ENCODE measurements at places on chromosomes 2 and 18.

DNA sequence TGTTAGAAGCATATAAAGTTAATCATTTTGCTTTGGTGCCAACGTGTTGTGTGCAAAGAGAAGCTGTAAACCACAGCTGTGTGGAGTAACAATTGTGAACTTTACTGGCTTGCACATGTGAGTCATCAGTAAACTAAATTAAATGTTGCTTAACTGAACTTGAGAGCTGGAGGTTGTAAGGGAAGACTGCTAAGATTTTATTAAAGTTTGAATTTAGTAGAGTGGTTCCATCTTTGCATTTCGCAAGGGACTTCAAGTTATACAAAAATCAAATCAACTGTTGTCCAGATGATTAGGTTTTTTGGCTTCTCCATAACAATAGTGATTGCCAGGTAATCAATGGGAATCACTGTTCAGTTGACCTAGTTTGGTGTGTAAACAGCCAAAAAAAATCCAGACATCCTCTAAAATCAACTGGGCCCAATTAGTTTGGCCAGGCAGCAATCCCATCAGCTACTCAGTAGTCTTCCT lies 247.4 kb downstream of the MYO3B start:
- DNase-seq, result no peak

- DNase-seq, result no peak
Measured at GRCh38 chr2:1397350-1397749, 15.9 kb upstream of the TPO start.

DNA sequence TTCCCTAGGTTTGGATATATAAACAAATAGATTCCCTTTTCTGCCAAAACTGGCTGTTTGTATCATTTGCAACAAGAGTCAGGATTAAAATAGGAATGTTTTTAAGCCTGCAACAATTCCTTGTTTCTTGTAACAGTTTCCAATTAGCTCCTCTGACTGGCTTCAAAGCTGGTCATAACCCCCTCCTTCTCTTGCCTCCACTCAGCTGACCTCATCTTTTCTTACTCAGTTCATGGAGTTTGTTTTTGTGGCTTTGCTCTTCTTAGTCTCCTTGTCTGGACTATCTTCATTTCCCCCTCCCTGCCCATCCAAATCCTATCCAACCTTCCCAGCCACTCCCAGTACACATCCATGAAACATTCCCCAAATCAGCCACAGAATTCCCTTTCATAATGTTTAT lies 14.3 kb upstream of the RAPH1 start:
- DNase-seq, result no peak

DNA sequence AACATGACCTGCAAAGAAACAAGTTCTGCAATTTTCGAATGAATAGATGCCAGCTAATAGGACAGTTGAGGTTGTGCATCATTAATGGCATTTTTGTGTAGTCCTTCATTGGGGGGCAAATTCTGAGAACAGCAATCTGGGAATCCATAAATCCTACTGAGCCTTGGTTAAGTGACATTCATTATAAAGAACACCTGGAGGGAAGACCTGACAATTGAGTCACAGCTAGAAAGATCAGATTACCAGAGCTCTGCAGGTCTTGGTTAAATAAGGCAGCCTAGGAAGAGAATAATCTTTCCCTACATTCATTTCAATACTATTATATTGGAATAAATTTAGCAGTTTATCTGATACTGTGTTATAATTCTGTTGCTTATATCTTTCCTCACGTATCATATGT lies 14.3 kb downstream of the KCNH7 start:
- no peak for DNase-seq

DNA sequence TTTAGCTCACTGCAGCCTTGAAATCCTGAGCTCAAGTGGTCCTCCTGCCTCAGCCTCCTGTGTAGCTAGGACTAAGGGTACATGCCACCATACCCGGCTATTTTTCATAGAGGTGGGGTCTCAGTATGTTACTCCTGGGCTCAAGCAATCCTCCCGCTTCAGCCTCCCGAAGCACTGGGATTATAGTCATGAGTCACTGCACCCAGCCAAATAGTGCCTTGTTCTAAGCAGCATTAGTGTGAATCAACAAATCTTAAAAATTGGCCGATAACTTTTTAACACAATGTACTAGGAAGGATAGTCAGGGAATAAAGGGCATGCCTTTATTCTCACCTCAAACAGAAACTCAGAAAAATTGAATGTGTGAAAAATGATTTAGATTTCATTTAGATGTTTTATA lies 51.6 kb downstream of the XRCC5 start:
- DNase-seq, result no peak

GRCh38 chr2:100039291-100039980 lies 103.0 kb downstream of the AFF3 start:
- DNase-seq, result no peak

GRCh38 chr2:85584857-85585780 lies 888 bp downstream of the VAMP5 start:
- DNase-seq, result no peak

- DNase-seq, result no peak
Measured at GRCh38 chr2:118510807-118511206, 336.6 kb downstream of the EN1 start.

GRCh38 chr18:7116001-7116730 lies 1.4 kb downstream of the LAMA1 start:
- no peak for DNase-seq

- no peak for DNase-seq
Measured at GRCh38 chr2:65558743-65559142, 126.3 kb upstream of the SPRED2 start.

DNA sequence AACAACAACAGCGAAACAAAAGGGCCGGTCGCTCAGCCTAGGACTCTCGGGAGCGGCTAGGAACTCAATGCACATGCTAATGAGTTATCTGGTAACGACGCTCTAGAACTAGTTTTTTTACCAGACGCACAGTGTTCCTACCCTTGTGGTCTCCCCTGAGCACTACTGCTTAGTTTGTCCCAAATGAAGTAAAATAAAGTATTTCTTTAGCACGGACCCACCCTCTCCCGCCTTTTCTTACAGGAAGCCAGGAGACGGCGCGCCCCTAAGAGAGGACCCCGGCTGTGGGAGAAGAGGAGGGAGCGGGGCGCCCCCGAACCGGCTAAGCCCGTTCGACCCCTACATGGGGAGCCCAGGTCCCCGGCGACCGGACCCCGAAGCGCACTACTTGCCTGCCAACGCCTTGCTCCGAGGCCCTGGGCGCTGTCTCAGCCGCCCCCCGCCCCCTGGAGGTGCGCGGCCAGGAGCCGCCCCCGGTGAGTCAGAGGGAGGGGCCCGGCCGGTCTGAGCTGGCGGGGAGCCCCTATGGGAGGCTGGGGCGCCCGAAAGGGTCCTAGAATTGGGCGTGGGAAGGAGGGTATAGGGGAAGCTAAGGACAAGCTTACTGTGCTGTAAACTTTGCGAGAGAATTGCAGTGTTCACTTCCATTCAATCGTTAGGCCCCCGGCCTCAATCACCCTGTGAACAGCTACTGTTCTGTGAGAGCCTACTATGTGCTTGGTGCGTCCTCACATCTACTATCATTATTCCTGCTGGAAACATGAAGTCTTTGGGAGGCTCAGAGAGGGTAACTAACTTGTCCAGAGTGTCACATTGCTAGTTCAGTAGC lies 3.6 kb upstream of the CAPG start:
- DNase-seq, result no peak

DNA sequence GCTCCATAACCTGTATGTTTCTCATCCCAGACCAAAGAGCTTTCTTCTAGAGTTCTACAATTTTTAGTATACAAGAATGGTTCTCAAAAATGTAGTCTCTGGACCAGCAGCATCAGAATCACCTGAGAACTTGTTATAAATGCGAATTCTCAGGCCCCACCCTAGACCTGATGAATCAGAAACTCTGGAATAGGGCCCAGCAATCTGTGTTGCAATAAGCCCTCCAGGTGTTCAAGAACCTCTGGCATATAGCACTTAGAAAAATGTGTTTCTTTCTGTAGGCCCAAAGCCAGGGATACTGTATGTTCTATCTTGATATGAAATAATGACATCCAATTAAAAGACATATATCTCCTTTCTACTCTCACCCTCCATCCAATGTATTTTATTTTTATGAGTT lies 10.4 kb downstream of the PAIP2B start:
- no peak for DNase-seq

DNA sequence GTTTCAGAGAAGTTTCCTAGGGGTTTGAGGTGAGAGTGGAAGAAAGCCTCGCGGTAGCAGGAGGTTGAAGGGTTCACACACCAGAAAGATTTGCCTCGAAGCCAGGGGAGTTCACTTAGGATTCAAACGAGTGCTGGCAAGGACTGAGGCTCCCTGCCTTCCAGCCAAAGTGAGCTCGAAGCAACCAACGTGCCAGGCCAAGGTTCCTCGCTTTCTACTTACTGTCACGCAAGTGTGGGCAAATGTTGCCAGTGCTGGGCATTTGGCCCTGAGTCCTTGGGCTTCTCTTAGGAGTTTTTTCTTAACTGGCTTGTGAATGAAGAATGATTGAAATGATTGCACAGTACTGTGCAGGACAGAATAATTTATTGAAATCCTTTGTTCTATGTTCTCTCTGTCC lies 53.6 kb downstream of the TMEM178A start:
- DNase-seq, result peak; percentile 75
